Glomerular endothelial cell (primary cell): ENCODE measurements at places on chromosomes 16 and 17. TPM values are rescaled to one million over a fixed set of nuclear protein-coding genes. Genes with fewer than 3 reads are reported as not detected.

DNA sequence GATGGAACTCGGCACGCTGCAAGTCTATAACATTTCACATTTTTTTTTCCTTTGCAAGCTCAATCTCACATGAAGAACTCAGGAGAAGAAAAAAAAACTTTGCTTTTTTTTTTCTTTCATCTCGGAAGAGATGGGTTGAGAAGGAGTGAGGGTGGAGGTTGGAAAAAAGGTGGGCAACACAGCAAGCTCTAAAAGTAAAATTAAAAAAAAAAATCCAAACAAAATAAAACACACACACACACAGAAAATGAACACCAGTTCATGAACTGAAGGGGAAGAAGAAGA lies 2.5 kb downstream of the MAF start:
- DNase-seq: no peak

GRN gene
- 1,120 and 1,192 TPM in 2 replicates for total RNA-seq

DNA sequence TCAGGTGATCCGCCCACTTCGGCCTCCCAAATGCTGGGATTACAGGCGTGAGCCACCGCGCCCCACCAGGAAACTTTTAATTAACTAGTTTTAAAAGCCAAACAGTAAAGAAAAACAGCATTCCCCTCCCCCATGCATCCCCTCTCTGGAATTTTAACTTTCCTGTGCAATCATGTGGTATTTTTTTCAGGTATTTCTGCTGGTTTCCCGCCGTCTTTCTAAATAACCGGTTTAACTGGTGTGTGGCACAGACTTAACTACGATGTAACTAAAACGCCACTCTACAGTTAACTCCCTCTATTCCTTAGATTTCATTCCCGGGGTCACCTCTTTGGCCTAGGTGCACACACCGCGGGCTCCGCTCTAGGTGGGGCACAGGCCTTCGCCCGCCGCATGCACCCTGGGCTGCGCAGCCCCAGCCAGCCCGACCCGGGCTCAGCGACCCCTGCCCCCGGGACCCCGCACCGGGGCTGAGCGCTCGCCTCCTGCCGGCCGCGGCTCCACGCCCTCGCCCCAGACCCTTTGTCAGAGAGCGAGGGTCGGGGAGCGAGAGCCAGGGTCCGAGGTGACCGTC lies 15.1 kb upstream of the UTP6 start:
- no peak for DNase-seq

DNA sequence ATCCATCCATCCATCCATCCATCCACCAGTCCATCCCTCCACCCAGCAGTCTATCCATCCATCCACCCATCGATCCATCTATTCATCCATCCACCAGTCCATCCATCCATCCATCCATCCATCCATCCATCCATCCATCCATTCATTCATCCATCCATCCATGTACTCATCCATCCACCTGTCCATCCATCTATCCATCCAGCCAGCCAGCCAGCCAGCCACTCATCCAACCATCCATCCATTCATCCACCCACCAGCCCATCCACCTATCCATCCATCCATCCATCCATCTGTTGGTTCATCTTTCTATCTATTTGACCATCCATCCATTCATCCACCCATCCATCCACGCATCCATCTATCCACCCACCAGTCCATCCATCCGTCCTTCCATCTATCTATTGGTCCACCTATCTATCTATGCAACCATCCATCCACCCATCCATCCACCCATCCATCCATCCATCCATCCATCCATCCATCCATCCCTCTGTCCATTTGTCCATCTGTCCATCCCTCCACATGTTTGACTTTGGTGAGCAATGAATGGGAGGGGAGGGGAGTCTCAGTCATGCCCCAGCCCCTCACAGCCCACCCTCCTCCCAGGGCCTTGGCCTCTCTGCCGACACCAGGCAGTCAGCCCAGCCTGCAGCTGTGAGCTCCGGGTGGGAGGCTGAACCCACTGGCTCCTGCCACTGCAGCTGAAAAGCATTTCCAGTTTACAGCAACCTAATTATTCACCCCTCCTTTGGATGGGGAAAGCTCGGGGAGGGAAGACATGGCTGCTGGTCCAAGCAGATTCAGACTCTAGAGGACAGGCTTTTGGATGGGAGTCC lies 38.1 kb upstream of the SSTR5 start:
- no peak for DNase-seq

SEPTIN12 gene
- not detected in 2 replicates for total RNA-seq

- no peak for DNase-seq
Measured at GRCh38 chr17:56779322-56779721, 54.4 kb downstream of the C17orf67 start.

DNA sequence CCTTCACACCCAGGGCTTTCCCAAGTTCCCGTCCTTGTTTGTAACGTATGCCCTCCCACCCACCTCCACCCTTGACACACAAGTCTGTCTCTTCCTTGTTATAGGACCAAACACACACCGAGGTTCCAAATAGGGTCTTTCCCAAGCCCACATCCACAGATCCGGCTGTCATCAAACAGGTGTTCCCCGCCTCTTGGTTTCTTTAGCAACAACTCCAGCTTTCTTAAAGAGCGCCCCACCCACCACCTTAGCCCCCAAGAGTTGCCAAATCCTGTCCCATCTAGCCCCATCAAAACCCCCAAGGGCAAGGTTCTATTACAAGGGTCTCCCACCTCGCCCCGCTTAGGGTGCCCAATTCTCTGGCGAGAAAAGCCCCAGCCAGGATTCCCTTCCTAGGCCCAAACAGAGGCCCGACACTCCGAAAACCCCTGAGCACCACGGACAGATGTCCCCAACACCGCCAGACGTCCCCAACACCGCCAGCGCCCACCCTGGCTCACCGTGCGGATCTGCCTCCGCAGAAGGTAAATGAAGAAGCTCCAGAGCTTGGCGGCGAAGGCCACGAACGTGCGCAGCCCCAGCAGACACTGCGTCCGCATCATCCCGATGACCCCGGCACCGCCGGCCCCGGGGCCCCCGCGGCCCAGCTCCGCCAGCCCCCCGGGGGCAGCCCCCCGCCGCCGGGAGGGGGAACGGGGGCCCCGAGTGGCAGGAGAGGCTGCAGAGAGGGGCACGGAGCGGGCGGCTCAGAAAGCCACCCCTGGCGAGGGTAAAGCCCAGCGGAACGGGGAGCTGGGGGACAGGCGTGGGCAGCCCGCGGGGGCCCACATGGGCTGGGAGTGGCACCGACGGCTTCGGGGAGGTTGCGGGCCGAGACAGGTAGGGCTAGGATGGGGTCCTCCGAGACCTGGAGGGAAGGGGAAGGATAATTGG lies 573 bp downstream of the CTDNEP1 start:
- DNase-seq: no peak

DNA sequence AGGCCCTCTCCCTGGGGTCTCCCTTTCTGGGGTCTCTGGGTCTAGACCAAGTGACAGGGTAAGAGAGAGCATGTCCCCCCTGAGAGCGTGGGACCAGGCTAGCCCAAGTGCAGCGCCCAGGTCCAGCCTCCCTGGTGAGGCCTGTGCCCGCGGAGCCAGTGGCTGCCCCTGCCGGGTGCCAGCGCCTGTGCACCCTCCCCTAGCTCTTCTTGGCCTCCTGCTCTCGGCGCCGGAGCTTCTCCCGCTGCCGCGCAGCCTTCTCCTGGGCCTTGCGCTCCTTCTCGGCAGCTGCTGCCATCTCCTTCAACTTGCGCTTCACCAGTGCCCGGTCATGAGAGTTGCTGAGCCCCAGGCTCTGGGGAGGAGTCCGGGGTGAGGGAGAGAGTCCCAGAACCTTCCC lies 17.3 kb downstream of the SAMD14 start:
- DNase-seq: no peak

- DNase-seq: no peak
Measured at GRCh38 chr16:83701494-83701893, 106.3 kb upstream of the HSBP1 start.

GRCh38 chr16:56603589-56603988 lies 4.8 kb upstream of the MT2A start:
- no peak for DNase-seq
